ENCODE measurements at places on chromosomes 16 and 17. TPM values are rescaled to one million over a fixed set of nuclear protein-coding genes. Genes with fewer than 3 reads are reported as not detected.

- no peak overlapping the region for H3K4me3 ChIP-seq
- no peaks in the 10 kb centered on the region for H3K36me3 ChIP-seq
- H3K27ac ChIP-seq, result no peak overlapping the region
- H3K4me1 ChIP-seq, result peaks cover 6% of the 10 kb centered on the region
- DNase-seq, result no peak
Measured at GRCh38 chr16:89842471-89843408, 14.5 kb downstream of the SPIRE2 start.

DNA sequence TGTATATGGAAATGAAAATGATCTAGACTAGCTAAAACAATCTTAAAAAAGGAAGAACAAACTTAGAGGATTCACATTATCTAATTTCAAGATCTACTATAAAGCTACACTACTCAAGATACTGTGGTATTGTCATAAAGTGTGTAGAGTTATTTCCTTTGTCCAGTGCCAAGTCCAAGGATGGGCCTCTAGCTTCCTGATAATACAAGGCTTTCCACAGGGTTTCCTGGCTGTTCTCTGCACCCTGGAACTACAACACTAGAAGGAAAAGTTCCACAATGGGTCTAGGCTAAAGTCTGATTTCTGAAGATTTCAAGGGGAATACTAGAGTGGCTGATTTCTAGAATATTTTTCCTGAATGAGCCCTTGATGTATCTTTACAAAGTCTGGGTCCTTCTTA, 34.2 kb downstream of the TBC1D3B start:
- no peak for DNase-seq
- no peaks in the 10 kb centered on the region for H3K4me1 ChIP-seq
- H3K4me3 ChIP-seq, result no peak overlapping the region
- peaks cover 16% of the 10 kb centered on the region for H3K27me3 ChIP-seq
- no peaks in the 10 kb centered on the region for H3K36me3 ChIP-seq
- no peak overlapping the region for H3K27ac ChIP-seq

Gene OR1A1
- total RNA-seq, result not detected

- H3K4me3 ChIP-seq, result no peak overlapping the region
- H3K4me1 ChIP-seq, result peaks cover 28% of the 10 kb centered on the region
- H3K36me3 ChIP-seq, result no peaks in the 10 kb centered on the region
- peaks cover 5% of the 10 kb centered on the region for H3K27me3 ChIP-seq
Measured at GRCh38 chr17:63950940-63951907, 19.1 kb upstream of the CD79B start.

- no peaks in the 10 kb centered on the region for H3K4me1 ChIP-seq
- H3K4me3 ChIP-seq, result no peak overlapping the region
- DNase-seq, result no peak
- peaks cover 45% of the 10 kb centered on the region for H3K27me3 ChIP-seq
- H3K36me3 ChIP-seq, result no peaks in the 10 kb centered on the region
Measured at GRCh38 chr17:82354804-82355308, 4.2 kb upstream of the TEX19 start.

- no peak overlapping the region for H3K4me3 ChIP-seq
- DNase-seq, result no peak
- no peaks in the 10 kb centered on the region for H3K36me3 ChIP-seq
- H3K27me3 ChIP-seq, result no peaks in the 10 kb centered on the region
Measured at GRCh38 chr16:4325253-4325758, 9.4 kb downstream of the GLIS2 start.

DNA sequence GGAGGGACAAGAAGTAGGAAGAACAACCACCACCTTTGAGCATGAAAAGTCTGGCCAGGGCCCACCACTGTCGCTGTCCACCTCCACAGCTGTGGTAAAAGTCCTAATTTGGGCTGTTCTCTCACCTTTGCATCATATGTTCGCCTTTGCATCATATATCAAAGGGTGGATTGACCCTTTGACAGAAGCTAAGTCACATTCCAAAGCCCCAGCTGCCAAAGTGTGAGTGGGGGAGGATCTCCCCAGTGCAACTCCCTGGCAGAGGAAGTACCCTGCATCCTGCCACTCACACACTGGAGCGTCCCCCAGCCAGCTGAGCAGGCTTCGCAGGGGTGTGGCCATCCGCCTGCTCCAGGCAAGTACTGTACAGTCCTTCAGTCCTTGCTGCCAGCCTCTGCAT, 12.7 kb upstream of the SPECC1 start:
- H3K27me3 ChIP-seq, result peaks cover 19% of the 10 kb centered on the region
- no peaks in the 10 kb centered on the region for H3K36me3 ChIP-seq
- H3K27ac ChIP-seq, result no peak overlapping the region
- peaks cover 4% of the 10 kb centered on the region for H3K4me1 ChIP-seq
- DNase-seq, result no peak

DNA sequence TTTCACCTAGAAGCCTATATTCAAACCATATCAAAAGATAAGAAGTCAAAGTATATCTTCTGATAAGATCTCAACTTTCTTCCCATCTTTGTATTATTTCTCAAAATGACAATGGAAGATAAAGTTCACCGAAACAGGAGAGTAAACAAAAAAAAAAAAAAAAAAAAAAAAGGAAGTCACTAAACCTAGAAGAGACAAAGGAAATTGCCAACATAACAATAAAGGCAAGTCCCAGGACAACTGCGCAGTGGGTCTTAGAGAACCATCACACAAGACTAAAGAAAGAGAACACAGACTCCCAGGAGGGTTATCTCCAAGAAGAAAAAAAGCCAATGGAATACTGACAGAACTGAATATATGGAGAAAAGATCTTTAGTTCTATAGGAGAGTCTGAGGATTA, 65.7 kb downstream of the SMURF2 start:
- H3K27ac ChIP-seq, result no peak overlapping the region
- H3K27me3 ChIP-seq, result no peaks in the 10 kb centered on the region
- DNase-seq, result no peak

- H3K27ac ChIP-seq, result no peak overlapping the region
- DNase-seq, result no peak
- H3K4me1 ChIP-seq, result no peaks in the 10 kb centered on the region
- no peaks in the 10 kb centered on the region for H3K36me3 ChIP-seq
- no peak overlapping the region for H3K4me3 ChIP-seq
- H3K27me3 ChIP-seq, result peaks cover 14% of the 10 kb centered on the region
Measured at GRCh38 chr16:11431915-11432465, 86.7 kb downstream of the RMI2 start.

- H3K27ac ChIP-seq, result no peak overlapping the region
- H3K36me3 ChIP-seq, result no peaks in the 10 kb centered on the region
- H3K4me1 ChIP-seq, result no peaks in the 10 kb centered on the region
Measured at GRCh38 chr16:7177875-7178274, 154.8 kb upstream of the RBFOX1 start.
